ENCODE measurements at places on chromosomes 7 and 10.

GRCh38 chr10:125982260-125982948, 86.0 kb downstream of the FANK1 start:
- DNase-seq, result no peak

- DNase-seq, result no peak
Measured at GRCh38 chr10:58641095-58641531, 128.4 kb downstream of the BICC1 start.

DNA sequence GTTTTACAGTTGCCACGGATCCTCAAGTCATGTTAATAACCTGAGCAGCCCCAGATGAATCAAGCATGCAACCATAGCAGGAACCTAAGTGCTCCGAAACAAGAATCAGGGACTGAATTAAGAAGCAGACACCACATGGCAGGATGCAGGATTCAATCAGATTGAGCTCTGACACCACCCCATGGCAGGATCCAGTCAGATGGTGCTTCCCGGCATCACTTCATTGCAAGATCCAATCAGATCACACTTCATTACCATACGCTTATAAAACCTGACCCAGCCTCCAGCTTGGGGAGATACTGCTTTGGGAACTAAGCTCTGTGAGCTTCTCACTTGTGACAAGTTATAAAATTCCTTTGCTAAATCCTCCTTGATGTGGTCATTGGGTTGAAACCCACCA, 55.3 kb downstream of the ABCB4 start:
- no peak for DNase-seq

- no peak for DNase-seq
Measured at GRCh38 chr7:149430192-149430591, 30.7 kb downstream of the ZNF777 start.

GRCh38 chr7:47264021-47264651, 317.8 kb downstream of the TNS3 start:
- DNase-seq, result no peak
